Panc1 (cell line): ENCODE measurements at places on chromosomes 5 and 9.

GRCh38 chr5:97281257-97281656 lies 98.2 kb upstream of the RIOK2 start:
- DNase-seq = no peak

DNA sequence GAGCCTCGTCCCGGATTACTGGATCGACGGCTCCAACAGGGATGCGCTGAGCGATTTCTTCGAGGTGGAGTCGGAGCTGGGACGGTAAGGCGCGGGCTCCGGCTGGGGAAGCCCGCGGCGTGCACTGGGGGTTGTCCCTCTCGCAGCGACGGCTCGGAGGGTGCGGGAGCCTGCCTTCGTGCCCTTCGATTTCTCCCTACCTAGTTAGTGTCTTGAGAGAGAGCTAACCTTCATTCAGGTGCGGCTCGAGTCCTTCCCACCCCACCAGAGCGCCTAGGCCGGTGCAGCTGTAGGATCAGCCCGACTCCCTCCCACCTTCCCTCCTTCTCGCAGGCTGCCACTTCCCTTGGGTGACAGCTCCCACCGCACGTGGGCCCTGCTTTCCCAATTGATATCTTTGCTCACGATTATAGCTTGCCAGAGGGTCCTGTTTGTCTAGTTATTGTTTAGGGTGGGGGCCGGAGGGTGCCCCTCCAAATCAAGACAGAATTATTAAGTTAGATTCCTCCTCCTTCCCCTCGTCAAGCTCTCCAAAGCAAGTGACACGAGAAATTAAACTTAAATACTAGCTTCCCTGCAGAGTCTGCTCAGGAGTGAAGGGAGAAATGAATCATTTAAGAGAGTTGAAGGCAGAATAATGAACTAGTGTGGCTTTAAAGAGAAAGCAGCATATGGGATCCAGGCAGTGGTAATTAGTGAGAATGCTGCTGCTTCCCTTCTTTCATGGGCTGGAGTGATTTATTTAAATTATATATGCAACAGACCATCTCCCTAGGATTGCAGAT lies 569 bp downstream of the CAMK4 start:
- DNase-seq = no peak

DNA sequence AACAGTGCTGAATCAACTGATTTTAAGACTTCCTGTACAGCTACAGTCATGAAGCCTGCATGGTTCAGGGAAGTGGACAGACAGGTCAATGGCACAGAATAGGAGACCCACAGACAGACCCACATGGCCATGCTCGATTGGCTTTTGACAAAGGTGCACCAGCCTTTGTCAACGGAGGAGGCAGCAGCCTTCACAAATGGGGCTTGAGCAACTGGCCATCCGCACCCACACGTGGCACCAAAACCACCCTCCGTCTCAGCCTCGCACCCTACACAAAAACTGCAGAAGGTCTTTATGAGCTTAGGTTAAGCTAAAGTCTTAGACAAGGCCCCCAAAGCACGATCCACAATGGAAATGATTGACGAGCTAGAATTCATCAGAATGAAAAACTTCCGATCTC lies 59.5 kb upstream of the UBAC1 start:
- no peak for DNase-seq

DNA sequence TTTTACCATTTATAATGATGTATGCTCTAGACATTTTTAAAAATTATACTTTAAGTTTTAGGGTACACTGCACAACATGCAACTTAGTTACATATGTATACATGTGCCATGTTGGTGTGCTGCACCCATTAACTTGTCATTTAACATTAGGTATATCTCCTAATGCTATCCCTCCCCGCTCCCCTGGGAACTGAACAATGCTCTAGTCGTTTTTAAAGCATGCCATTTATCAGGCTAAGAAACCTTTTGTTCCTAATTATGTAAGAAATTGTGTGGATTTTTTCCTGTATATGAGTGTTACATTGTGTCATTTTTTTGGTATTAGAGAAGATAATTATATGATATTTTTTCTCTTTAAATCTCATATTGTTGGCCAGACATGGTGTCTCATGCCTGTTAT lies 72.8 kb upstream of the SGCD start:
- DNase-seq = no peak

GRCh38 chr5:152819891-152820290 lies 414.8 kb upstream of the NMUR2 start:
- no peak for DNase-seq

DNA sequence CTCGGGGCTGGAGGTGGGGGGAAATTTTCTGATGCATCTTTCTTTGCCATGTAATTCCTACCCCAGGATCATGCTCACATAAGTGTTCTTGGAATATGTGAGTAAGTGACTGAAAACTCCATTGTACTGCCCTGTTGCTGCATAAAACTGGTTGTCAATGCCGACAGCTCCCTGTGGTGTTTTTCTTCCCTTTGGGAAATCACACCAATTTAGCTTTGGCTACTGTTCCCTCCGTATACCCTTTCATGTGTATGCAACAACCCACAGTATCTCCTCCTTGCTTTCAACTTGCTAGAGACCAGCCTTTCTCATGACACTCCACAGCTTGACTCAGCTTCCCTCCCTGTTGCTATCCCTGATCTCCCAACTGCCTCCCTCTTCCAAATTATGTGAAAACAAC lies 240.6 kb downstream of the TRIM32 start:
- no peak for DNase-seq

- DNase-seq = no peak
These were observed 52.8 kb upstream of the GRHPR start for GRCh38 chr9:37369671-37370070.

DNA sequence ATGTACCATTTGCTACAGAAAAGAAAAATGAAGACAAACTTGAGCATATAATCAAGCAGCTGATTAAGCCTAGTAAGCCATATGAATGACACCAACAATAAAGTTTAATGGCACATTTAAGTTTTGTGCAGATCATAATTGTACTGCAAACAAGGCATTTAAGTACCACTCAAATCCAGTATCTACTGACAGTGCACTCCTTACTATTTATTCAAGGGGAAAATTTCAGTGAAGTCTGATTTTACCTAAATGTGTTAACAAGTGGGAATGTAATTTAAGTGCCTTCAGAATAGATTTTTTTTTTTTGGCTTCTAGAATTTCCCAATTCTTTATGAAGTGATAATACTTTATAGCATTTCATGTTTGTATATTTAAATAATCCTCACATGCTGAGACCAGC lies 341.0 kb upstream of the POU5F2 start:
- no peak for DNase-seq

DNA sequence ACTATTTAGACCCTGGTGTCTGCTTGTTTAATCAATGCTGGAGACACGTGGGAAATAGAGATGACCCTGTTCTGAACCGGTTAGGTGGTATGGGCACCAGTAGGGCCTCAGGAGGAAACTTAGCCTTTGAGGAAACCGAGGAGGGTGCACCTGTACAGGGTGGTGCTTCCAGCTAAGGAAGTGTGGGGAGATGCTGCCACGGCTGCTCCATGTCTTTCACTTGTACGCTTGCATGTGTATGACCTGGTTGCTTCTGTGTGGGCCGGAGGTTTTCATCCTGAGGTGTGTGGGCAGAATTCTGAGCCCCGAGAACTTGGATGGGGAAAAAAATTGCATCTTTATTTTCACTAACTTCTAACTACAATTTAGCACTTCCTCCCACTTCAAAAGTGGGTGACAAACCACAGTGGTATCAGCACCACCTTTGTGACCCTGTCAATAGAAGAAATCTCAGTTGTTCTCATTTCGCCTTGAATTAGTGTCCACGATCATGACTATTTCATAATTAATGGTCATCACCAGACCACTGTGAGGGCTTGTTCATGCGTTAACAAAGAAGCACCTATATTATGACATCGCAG lies 99.8 kb upstream of the SPATA31C2 start:
- DNase-seq = no peak

DNA sequence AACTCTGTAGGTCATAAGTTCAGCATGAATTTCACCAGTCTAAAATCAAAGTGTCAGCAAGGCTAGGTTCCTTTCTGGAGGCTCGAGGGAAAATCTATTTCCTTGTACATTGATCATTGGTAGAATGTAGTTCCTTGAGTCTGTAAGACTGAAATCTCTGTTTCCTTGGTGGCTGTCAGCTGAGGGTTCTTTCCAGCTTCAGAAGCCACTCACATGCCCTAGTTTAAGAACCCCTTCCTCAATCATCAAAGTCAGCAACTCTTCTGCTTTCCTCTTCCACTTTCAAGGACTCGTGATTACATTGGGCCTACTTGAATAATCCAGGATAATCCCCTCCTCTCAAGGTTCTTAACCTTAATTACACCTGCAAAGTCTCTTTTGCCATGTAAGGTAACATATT lies 4.9 kb upstream of the SCAMP1 start:
- no peak for DNase-seq

DNA sequence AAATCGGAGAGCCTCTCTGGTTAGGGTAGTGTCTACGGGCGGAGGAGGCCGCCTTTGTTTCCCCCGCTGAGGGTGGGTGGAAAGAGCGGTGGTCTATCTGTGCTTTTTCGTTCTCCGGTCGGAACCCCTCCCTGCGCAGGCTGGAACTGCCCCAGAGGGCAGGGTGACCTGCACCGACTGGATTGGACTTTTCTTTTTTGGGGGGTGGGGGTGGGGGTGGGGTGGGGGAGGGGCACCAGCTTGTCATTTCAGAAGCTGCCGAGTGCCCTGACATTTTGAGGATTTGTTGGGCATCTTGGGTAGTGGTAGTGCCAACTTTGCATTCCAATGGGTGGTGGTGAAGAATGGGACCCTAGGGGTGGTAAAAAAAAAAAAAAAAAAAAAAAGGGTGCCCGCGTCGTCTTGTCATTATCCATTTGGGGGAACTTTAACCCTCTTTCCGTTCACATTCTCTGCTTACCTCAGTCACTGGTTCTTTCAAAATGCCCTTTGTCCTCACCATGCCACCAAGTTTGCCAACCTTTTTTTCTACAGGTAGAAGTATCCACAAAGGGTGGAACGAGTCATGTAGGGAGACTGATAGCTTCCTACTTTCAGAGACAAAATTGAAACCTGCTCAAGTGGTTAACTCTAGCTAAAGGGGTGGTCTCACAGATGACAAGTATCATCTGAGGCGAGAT lies 1.3 kb downstream of the UBE2R2 start:
- no peak for DNase-seq

DNA sequence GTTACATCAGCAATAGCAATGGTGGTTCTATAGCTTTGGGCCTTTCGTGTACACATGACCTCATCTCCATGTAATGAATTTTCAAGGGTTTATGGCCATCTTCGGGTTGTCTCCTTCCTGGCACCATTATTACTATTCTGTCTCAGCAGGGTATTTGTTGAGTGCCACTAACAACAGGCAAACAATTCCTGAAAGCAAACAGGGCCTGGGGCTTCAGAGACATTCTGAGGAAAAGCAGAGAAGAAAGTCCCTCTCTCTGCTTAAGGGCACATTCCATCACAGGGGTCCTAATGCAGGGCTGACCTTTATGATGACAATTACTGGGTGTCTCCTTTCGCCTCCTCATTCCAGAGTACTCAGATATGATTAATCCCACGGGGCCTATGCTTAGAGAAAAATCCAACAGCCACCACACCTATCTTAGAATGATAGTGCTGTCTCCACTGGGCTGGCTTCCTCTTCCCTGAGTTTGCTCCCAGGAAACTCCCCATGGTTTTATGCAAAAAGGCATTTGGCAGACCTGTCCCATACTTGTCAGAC lies 540.2 kb upstream of the ZNF462 start:
- DNase-seq = no peak

- no peak for DNase-seq
These were observed 135.6 kb downstream of the ICE1 start for GRCh38 chr5:5558102-5558501.

DNA sequence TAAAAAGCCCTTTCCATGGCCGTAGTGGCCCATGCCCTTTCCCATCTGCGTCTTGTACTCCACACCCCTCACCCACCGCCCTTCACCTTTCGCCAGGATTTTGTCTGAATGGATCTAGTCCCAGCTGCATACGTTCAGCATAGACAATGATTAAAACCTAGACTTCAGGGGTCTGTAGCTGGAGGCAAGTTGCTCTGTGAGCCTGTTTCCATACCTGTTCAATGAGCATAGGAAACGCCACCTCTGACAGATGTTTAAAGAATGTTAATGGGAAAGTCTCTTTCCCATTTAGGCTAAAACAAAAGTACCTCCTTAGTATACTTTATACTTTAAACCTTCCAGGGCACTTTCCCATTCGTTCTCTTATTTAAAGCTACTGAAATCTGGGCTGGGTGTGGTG lies 105.7 kb downstream of the SPRY4 start:
- DNase-seq = no peak

DNA sequence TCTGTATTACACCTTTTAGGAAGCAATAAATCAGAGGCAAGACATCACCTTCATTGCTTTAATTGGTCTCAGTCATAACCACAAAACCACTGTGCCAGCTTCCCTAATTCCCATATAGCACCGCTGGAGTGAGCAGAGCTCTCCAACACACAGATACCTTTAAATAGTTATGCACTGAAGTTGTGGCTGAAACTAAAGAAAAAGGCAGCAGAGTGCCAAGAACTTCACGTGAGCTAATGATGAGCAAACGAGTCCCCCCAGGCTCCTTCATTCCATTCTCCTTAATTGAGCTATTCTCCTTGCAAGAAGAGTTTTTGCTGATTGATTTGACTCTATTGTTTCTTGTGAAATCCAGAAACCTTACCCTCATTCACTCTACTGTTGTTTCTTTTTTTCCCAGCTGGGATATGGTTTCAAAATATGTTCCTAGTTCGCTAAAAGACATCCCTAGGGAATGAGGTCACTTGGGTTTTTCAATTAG lies 501.5 kb downstream of the SPATA31D1 start:
- DNase-seq = no peak

GRCh38 chr5:59380350-59380951 lies 513.1 kb downstream of the PDE4D start:
- peak; percentile 48 for DNase-seq

DNA sequence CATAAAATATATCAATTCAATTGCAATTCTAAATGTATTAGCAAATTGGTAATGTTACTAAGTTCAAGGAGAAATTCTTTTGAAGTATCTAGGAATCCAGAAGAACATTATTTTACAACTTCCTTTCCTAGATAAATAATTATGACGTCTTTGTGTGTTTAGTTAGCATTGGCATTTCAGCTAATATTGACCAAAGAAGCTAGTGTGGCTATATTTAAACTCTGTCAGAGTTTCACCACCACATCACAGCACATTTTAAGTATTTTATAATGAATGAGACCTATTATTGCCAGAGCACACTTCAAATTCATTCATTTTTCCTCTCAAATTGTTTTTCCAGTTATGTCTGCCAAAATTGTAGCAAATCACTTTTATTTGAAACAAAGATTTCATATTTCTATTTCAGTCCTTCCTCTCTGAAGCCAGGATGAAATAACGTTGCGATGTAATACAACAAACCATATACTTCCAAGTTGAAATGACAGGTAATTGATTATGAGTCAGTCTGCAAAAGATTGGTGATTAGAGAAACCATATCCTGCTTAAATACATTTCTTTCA lies 18.9 kb downstream of the PLK2 start:
- no peak for DNase-seq

GRCh38 chr5:173909199-173909598 lies 21.1 kb downstream of the CPEB4 start:
- DNase-seq = no peak

DNA sequence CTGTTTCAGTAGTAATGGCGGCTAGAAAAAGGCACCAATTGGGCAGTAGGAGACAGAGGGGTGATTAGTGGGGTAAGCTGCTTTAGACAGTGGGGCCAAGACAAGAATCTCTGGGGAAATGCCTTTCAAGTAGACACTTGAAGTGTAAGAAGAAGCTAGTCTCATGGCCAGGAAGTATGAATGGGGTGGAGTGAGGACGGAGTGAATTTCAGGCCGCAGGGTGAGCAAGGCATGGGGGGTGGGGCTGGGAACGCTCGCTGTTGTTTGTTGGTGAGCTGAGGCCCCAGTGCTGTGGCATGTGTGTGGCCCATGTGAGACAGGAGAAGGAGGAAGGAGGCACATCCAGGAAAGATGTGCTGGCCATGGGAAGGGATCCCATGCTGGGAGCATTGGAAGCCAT lies 149.2 kb upstream of the NFIL3 start:
- no peak for DNase-seq
